ENCODE measurements at places on chromosomes 1 and 21.
A peak's percentile ranks its signal among the peaks of the same experiment; 100 is the strongest.

DNA sequence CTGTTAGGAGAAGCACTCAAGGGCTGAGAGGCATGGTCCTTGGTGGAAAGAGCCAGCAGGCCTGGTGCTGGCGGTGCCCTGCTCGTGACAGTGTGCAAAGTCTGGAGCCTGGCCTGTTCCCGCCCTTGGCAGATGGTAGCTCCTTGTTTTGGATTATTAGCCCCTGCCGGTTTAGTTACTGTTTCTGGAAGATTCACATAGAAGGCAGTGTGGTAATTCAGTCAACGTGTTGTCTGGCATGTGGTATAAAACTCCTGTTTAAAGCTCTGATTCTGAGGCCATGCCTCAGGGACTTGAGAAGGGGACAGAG lies 6.8 kb downstream of the PKNOX1 start:
- no peak for DNase-seq

- no peak for DNase-seq
Measured at GRCh38 chr1:55559161-55559611, 344.0 kb upstream of the USP24 start.

DNA sequence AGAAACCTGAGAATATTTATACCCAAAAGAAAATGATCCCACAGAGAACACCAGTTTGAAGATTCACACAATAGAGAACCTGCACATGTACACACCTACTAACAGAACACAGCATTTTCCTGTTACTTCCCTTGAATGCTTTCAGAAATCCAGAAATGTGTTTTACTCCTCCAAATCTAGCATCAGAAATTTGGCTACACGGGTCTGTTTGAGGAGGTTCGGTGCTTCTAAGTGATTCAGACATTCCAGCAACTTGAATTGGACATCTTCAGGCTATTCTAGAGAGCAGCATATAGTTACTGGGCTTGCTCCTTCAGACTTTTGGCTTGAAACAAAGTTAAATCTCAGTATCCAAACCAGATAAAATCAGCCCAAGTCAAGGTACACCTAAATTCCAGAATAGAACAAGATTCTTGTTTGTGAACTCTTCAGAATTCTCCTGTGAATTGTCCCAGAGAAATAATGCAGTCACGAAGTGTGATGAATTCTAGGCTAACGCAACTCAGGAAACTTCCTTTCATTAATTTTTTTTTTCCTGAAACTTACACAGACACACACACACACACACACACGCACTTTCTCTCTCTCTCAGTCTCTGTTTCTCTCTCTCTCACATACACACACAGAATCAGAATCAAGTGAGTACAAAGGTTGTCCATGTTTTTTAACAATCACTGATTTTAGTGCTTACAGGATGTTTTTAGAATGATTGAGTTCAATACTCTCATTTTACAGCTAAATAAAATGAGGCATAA lies 278.4 kb upstream of the SNX7 start:
- no peak for DNase-seq

- DNase-seq = no peak
Measured at GRCh38 chr1:159977364-159978106, 23.5 kb upstream of the SLAMF9 start.

DNA sequence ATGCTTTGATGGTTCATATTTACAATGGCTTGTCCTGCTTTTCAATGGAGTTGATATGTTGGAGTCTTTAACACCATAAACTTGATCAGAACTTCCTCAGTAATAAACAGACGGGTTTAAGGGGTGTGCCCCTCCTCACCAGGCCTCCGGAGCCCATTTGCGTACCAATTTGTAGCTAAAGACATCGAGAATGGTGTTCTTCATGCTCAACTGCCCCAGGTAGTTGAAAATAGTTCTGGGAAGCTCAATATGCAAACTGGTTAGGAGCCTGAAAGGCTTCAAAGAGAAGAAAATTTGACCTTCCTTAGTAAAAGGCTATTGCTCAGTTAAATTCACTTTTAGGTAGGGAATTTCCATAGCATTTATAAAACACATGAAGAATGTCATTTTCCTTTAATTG lies 68.1 kb upstream of the RRP15 start:
- DNase-seq = no peak

- DNase-seq = no peak
Measured at GRCh38 chr1:205933671-205934618, 9.3 kb downstream of the SLC26A9 start.

GRCh38 chr1:69976896-69977295 lies 228.5 kb downstream of the LRRC40 start:
- DNase-seq = peak; percentile 46

GRCh38 chr1:160674415-160674814 lies 27.6 kb upstream of the SLAMF1 start:
- DNase-seq = no peak

DNA sequence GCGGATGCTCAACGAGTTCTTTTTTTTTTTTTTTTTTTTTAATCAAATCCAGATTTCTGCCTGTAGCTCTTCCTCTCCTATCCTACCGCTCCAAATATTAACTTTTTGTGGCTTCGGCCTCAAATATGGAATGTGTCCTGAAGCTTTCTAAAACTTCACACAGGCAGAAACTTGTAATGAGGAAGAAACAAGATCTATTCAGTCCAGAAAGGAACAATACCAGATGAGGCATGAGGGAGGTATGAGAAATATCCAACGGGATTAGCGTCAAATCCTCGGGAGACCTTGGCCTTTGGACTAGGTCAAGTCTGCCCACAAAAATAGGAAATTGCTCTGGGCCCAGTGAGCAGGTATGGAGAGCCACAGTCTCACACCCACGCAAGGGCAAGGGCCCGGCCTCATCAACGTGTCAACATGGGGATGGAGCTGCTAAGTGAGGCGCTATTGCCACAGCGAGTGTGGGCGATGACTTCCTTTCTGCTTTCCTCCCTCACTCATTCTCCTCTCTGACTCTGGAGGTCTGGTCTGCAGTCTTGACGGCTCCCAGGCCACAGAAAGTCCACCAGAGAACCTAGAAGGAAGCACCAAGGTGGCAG lies 66.6 kb downstream of the BCAR3 start:
- DNase-seq = no peak

GRCh38 chr1:117843791-117844190 lies 85.6 kb downstream of the GDAP2 start:
- no peak for DNase-seq

DNA sequence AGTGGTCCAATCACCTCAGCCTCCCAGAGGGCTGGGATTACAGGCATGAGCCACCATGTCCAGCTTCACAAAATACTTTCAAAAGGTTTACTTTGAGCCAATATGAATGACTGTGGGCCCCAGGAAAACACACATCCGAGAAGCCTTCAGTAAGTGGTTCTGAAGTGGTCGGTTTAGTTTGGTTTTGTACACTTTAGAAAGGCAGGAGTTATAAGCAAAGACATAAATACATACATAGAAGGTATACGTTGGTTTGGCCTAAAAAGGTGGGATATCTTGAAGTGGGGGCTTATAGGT lies 3.2 kb upstream of the MIB2 start:
- no peak for DNase-seq

- peak; percentile 14 for DNase-seq
Measured at GRCh38 chr1:45840704-45841103, 37.3 kb downstream of the MAST2 start.

- DNase-seq = no peak
Measured at GRCh38 chr1:45001011-45001481, 10.1 kb downstream of the HECTD3 start.

DNA sequence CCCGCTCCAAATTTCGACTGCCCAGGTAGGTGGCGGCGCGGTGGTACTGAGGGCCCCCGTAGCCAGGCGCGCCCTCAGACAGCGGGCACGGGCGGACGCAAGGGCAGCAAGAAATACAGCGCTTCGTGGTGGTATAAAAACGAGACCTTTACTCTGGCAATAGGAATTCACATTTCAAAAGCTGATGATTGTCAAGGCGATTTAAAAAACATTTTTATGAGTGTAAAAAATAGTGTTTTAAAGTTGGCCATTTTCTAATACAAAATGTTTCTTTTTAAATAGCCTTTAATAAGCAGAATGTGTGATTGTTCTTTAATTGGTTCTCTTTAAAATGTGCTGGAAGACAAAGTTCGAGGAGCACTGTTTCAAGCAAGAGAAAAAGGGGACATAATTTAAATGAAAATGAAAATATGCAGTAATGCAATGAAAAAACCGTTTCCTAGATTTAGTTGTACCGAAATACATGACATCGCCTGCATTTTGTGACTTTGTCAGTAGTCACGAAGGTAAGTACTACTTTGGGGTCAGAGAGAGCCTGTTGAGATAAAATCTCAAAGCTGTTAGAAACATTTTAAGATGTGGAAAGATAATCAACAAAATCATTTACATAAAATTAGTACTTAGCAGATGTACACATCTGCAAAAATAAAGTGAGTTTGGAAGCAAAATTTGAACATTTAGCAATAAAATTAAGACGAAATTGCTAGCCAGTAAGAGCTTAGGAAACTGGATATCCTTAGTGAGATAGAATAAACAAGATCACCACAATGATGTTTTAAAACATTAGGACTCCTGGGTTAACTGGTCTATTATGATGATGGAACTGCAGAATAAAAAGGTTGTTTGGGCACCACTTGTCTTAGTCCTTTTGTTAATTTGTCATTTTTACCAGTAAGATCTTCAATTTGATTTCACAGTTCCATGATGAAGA lies 1.1 kb upstream of the PSMG1 start:
- peak; percentile 33 for DNase-seq

GRCh38 chr1:39411526-39412478 lies 79.6 kb upstream of the BMP8A start:
- peak; percentile 38 for DNase-seq

DNA sequence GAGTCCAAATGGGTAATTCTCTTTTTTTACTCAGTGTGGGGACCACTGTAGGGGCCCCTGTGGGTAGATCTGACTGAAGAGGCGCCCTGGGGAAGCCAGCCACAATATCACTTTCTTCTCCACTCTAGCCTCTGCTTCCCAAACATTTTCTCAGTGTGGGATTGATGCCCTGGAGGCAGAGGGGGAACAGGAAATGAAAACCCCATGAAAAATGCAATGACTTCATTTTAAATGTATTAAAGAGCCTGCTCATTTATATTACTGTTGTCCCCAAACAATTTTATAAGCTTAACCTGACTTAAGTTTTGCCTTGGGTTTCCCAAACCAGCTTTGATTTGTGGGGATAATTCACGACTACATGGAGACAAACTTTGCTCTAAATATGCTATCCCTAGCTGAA lies 181.9 kb downstream of the C1orf94 start:
- no peak for DNase-seq

- DNase-seq = no peak
Measured at GRCh38 chr1:190476321-190476720, 1.3 kb downstream of the BRINP3 start.

DNA sequence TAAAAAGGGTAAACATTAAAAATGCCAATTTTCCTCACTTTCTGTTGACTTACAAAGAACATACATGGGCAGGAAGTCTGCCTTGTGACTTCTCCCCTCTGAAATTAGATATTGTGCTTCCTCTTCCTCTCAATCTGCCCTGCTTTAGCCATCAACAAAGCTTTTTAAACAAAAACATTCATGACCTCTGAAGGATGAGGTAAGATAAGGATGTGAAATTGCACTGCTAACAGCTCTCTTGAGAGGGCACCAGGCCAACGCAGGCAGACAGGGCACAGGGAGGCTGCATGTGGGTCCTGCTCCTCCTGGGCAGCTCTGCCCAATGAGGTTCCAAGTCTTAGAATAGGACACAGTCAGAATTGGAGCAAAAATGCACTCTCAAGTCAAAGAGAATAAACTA lies 62.1 kb downstream of the DEGS1 start:
- no peak for DNase-seq

GRCh38 chr1:36520771-36521420 lies 38.2 kb upstream of the CSF3R start:
- DNase-seq = no peak

DNA sequence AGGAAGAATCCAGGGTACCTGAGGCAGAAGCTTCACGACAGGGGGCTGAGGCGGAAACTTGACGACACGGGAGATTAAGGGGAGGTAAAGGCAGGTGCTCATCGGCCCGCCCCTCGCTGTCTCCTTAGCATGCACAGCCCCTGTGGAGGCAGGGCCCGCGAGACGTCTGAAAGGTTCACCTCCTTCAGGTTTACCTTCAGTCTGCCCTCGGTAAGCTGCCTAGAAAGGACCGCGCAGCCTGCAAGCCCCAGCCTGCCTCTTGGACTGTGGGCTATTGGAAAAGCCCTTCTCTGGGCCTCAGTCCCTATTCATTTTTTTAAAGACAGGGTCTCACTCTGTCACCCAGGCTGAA lies 28.5 kb downstream of the KNCN start:
- DNase-seq = no peak

- peak; percentile 68 for DNase-seq
Measured at GRCh38 chr1:12124693-12125421, 41.9 kb upstream of the TNFRSF1B start.

GRCh38 chr21:43913928-43914327 lies 48.9 kb downstream of the AGPAT3 start:
- DNase-seq = no peak

DNA sequence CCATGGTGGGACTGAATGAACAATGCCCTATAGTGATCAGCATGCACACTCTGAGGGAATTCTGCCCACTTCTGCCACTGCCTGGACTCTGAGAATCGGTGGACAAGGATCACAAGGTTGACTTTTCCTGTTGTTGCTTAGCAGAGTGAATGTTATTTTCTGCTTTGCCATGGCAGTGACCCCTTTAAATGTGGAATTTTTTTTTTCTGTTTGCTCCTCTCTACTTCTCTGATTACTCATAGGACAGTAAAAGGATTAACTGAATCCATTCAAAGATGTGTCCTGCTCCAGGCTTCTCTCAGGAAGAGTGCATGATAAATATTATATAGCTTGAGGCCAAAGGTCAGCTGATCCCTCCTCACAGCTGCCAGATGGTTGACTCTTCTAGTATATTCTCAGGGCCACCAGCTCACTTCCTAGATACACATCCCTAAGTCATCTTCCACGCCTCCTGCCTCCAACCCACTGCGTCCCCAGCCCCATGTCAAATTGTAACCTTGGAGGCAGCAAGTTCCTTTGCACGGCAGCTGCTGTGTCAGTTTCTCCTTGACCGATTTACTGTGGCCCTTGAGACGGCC lies 74.0 kb upstream of the RALGPS2 start:
- peak; percentile 14 for DNase-seq

- DNase-seq = peak; percentile 37
Measured at GRCh38 chr1:16073490-16074119, at the start of gene FAM131C. Gene FAM131C, minus strand, starts transcription at chr1:16073651. Its CDS starts 209 bp downstream, at chr1:16073442.

GRCh38 chr1:59574085-59574484 lies 240.7 kb upstream of the HOOK1 start:
- no peak for DNase-seq

DNA sequence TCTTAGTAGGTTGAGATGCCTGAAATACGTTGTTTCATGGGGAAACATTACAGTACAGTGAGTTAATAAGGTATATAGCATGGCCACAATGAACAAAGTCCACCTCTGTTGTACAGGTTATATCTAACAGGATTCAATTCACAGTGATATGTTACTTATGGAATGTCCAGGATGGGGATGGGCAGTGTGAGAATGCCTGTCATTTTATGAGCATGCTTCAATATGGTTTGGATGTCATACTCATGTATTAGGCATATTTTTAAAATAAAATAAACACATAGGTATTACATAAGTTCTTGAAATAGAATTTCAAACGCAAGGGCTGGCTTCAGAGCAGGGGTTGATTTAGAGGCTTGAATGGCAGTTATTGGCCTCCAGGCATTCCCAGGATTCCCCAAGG lies 6.1 kb upstream of the PHLDA3 start:
- no peak for DNase-seq

Measured in RKO (cell line).